Aorta (tissue), 5 donors: ENCODE measurements at places on chromosomes 2 and 18. TPM values are rescaled to one million over a fixed set of nuclear protein-coding genes. Genes with fewer than 3 reads are reported as not detected.

The AOX1 gene
- 7.6 TPM for polyA plus RNA-seq

The RTP5 gene
- not detected for polyA plus RNA-seq

The RND3 gene
- 17.4 TPM for polyA plus RNA-seq

The ECEL1 gene
- not detected for polyA plus RNA-seq

The KIAA2012 gene
- polyA plus RNA-seq: not detected

The HOXD11 gene
- not detected for polyA plus RNA-seq

The INSIG2 gene
- polyA plus RNA-seq: 44.5 TPM

The GCFC2 gene
- 16.8 TPM for polyA plus RNA-seq

The KCNG2 gene
- not detected for polyA plus RNA-seq

The E2F6 gene
- 8.6 TPM for polyA plus RNA-seq

The CPO gene
- polyA plus RNA-seq: 0.69 TPM

The ZNF385B gene
- 4.0 TPM for polyA plus RNA-seq

The PAIP2B gene
- polyA plus RNA-seq: 1.3 TPM

The NTSR2 gene
- not detected for polyA plus RNA-seq

The CFAP210 gene
- not detected for polyA plus RNA-seq

DNA sequence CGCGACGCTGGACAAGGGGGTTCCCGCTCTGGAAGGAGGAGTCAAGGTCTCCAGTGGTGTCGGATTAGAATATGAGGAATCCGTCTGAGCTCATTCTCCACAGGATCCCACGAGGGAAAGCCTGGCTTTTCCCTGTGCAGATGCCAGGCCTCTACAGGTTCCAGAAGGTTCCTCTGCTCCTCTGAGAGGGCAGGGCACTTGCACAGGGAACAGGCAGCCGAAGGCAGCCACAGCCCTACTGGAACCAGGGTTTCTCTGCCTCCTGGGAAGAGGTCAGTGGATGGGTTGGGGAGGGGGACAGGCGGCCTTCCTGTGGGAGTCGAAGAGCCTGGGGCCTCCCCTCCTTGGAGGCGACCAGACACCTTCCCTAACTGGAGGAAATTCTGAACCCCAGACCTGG is 1.7 kb upstream of the AQP12A start:
- H3K4me1 ChIP-seq: no peaks in the 10 kb centered on the region
- no peaks in the 10 kb centered on the region for H3K27me3 ChIP-seq
- no peaks in the 10 kb centered on the region for H3K36me3 ChIP-seq
- H3K4me3 ChIP-seq: no peak overlapping the region
- no peak for DNase-seq
- H3K27ac ChIP-seq: no peak overlapping the region

GRCh38 chr18:69495841-69496533 is 95.3 kb downstream of the DOK6 start:
- no peak for DNase-seq
- H3K36me3 ChIP-seq: no peaks in the 10 kb centered on the region
- no peaks in the 10 kb centered on the region for H3K27me3 ChIP-seq
- no peaks in the 10 kb centered on the region for H3K4me1 ChIP-seq
- no peak overlapping the region for H3K27ac ChIP-seq

DNA sequence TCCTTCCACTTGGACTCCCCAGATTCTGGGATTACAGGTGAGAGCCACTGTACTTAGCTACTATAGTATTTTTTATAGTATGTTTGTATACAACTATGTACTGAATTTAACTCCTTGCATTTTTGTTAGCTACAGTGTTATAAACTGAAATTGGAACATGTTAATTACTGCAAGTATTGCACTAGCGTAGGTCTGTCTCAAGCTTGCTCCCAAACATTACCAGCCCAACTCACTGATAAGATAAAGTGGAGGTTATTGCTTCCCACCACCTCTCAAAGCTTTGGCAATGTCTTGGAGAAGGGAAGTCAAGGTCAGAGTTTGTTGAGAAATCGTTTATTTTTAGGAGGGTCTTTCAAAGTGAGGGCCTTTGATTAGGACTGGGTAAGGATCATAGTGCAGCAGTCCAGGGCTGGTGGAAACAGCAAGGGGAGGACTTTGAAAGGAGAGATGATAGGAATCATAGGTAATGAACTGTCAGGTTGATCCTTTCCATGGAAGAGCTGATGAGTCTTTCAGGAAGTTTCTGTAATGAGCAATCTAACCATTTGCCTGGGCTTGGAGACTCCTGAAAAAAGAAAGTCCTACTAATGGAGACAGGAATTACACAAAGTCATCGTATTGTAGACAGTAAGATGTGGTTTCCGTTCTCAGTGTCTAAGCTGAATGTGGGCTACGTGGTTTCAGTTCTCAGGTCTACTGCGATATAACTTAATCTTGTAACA is 257.1 kb downstream of the MYO3B start:
- H3K36me3 ChIP-seq: no peaks in the 10 kb centered on the region
- H3K27ac ChIP-seq: no peak overlapping the region
- no peak for DNase-seq
- no peak overlapping the region for H3K4me3 ChIP-seq

DNA sequence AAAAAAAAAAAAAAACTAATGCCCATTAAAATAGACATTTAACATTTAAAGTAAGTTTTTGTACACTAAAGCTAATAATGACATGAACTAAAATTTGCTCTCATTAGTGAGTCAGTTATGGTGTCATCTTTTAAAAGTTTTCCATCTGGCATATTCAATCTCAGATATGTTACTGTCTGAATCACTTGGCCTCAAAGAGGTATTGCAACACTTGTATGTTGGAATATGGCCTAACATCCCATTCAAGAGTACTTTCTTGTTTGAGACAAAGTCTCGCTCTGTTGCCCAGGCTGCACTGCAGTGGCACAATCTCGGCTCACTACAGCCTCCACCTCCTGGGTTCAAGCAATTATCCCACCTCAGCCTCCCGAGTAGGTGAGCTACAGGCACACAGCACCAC is 169.7 kb downstream of the TMEM163 start:
- no peak overlapping the region for H3K4me3 ChIP-seq
- H3K4me1 ChIP-seq: no peaks in the 10 kb centered on the region
- H3K27ac ChIP-seq: no peak overlapping the region

DNA sequence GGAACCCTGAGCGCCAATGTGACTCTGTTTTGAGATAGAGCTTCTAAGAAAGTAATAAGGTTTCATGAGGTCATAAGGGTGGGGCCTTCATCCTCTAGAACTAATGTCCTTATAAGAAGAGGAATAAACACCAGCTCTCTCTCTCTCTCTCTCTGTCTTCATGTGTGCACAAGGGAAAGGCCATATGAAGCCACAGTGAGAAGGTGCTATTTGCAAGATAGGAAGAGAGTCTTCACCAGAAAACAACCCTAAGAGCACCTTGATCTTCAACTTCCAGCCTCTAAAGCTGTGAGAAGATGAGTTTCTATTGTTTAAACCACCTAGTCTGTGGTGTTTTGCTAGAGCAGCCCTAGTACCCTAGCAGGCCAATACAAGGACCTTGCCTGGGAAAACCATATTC is 55.8 kb downstream of the DOCK10 start:
- H3K27me3 ChIP-seq: no peaks in the 10 kb centered on the region
- no peak overlapping the region for H3K4me3 ChIP-seq
- no peak for DNase-seq

DNA sequence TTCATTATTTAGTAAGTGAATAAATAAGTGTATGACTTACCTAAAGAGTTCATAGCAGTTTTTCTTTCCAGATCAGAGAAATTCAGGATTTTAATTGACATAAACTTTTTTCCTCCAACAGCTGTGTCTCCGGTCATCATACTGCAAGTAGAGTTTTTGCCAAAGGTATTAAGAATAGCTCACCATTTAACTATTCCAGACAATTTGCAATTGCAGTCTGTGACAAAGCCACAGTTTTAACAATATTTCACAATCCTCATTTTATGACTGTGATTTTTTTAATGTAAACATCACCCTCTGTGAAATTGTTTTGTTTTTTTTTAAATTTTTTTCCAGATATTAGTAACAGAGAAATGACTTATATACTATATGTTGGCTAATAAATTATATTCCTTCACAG is 199.1 kb downstream of the TRIB2 start:
- no peak for DNase-seq
- no peak overlapping the region for H3K4me3 ChIP-seq
- H3K4me1 ChIP-seq: peaks cover 9% of the 10 kb centered on the region
- H3K27ac ChIP-seq: no peak overlapping the region

DNA sequence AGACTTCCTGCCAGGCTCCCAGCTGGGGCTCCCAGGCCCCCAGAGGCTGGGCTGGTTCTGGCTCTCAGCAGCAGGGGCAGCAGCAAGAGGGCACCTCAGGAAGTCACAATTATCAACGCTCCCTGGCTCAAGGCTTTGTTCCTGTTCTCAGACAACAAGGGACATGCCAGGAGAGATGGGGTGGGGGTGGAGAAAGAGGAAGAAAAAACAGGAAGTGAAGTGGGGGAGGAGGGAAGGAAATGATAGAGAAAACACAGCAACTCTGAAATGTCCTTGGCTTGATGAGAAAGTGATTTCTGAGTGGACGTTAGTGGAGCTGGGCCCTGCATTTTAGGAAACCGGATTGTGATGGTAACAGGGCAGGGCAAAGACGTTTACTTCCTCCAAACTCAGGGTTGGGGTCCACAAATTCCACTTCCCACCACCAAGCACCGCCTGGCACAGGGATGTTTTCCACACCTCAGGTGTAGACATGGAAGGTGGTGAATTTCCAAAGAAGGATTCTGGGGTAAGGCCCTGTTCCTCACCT is 40.4 kb downstream of the CYRIA start:
- no peak overlapping the region for H3K27ac ChIP-seq
- peak; percentile 62 for DNase-seq
- H3K36me3 ChIP-seq: no peaks in the 10 kb centered on the region

- H3K36me3 ChIP-seq: no peaks in the 10 kb centered on the region
- H3K4me1 ChIP-seq: no peaks in the 10 kb centered on the region
- no peak overlapping the region for H3K27ac ChIP-seq
- no peaks in the 10 kb centered on the region for H3K27me3 ChIP-seq
- no peak overlapping the region for H3K4me3 ChIP-seq
- no peak for DNase-seq
Observed at GRCh38 chr2:238857959-238858358, 10.1 kb downstream of the TWIST2 start.

- DNase-seq: no peak
- no peak overlapping the region for H3K4me3 ChIP-seq
- no peaks in the 10 kb centered on the region for H3K4me1 ChIP-seq
Observed at GRCh38 chr2:162917626-162918025, 79.1 kb upstream of the KCNH7 start.

DNA sequence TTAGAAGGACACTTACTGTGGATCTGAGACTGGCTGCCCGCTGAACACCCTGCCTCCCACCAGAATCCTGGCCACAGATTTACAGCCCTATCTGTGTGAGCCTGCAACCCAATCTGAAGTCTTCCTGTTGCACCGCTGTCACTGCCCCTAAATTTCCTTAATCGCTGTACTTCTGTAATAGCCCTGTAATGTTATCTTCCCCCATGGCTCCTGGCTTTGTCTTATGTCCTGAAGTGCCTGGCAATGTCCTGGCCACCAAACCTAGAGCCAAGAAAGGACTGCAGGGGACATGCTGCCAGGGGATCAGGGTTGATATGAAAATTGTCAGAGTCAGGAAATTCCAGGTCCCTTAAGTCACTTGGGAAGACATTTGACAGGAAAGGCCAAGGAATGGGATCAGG is 52.7 kb downstream of the FHOD3 start:
- no peaks in the 10 kb centered on the region for H3K36me3 ChIP-seq
- H3K4me1 ChIP-seq: no peaks in the 10 kb centered on the region
- H3K4me3 ChIP-seq: no peak overlapping the region
- H3K27me3 ChIP-seq: no peaks in the 10 kb centered on the region

GRCh38 chr18:48826806-48827205 is 124.0 kb downstream of the SMAD7 start:
- H3K4me1 ChIP-seq: peaks cover 19% of the 10 kb centered on the region
- no peaks in the 10 kb centered on the region for H3K27me3 ChIP-seq
- peak; percentile 34 for DNase-seq
- H3K4me3 ChIP-seq: no peak overlapping the region

- no peaks in the 10 kb centered on the region for H3K27me3 ChIP-seq
- H3K27ac ChIP-seq: no peak overlapping the region
Observed at GRCh38 chr2:163207693-163208370, 369.3 kb upstream of the KCNH7 start.

DNA sequence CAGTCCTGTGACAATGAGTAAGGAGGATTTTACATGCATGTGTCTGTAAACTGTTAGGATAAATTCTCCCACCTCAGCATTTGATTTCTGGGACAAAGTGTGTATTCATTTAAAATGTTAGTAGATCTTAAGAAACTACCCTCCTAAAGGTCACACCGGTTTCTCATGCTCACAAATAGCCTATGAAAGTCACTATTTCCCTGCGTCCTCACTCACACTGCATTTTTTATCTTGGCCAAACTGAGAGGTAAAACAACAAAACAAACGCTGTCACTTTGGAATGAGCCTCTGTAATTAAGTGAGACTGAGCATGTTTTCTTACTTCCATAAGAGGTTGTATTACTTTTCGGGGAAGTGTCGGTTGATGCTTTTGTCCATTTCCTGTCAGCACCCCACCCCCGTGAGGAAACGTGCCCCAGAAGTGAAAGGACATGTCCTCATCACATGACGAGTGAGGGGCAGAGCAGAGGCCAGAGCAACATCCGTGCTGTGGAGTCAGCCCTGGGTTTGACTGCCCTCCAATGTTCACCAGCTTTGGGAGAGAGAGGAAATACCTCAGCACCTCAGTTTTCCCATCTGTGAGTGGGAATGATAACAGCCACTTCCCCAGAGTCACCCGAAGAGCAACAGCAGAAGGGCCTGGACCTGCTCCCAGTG is 3.1 kb downstream of the GYPC start:
- peak; percentile 88 for DNase-seq
- no peaks in the 10 kb centered on the region for H3K27me3 ChIP-seq
- no peak overlapping the region for H3K4me3 ChIP-seq
- no peaks in the 10 kb centered on the region for H3K36me3 ChIP-seq
- H3K27ac ChIP-seq: no peak overlapping the region

GRCh38 chr18:3761266-3761665 is 311.3 kb downstream of the TGIF1 start:
- no peak for DNase-seq
- no peaks in the 10 kb centered on the region for H3K4me1 ChIP-seq
- no peak overlapping the region for H3K4me3 ChIP-seq

DNA sequence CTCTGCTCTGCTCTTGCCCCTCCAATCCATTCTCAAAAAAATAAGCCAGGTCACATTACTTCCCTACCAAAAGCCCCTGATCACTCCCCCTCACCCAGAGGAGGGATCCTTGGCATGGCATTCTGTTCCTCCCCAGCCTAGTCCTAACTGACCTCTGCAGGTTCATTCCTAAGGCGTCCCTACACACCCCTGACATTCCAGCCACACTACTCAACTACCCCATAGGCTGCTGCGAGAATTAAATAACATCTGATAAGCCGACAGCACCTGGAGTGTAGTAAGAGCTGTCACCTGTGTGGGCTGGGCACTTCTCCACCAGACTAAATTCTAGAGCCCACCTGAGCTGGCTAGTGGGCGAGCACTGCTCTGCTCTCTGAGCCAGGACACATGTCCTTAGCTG is 44.7 kb upstream of the SLC1A4 start:
- H3K27me3 ChIP-seq: no peaks in the 10 kb centered on the region
- DNase-seq: no peak
- H3K4me1 ChIP-seq: no peaks in the 10 kb centered on the region
- no peaks in the 10 kb centered on the region for H3K36me3 ChIP-seq
- H3K27ac ChIP-seq: no peak overlapping the region
